Stimulated activated CD8-positive, alpha-beta memory T cell treated with anti-CD3 and anti-CD28 coated beads, Interleukin-2, amount 100 ng/mL, for 48 hours (primary cell): ENCODE measurements at places on chromosomes 2 and 18.

DNA sequence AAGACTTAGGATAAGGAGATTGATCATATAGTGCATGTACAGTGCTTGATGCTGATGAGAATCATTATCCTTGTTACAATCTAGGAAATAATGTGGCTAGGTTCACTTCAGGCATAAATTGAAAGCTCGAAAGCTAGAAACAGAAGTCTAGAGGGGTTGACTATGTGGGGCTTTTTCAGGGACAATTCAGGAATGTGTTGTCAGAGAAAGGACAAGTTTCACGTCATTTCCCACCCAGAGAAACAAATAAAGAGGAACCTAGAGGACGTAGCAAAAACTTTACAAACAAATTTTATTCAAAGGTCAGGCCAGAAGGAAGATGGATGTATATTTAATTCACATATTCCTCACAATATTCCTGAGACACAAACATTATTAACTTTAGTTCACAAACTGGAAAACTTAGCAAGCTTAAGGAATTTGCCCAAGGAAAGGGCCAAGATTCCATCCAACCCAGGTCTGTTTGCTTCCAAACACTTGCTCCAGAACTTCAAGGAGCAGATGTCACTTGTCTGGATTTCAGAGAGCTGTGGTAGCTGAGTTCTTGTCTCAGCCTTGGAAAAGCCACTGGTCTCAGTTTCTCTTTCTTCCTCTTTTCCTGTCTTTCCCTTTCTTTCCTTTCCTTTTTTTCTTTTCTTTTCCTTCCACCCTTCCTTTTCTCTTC, 7.4 kb downstream of the CYRIA start:
- DNase-seq: no peak

DNA sequence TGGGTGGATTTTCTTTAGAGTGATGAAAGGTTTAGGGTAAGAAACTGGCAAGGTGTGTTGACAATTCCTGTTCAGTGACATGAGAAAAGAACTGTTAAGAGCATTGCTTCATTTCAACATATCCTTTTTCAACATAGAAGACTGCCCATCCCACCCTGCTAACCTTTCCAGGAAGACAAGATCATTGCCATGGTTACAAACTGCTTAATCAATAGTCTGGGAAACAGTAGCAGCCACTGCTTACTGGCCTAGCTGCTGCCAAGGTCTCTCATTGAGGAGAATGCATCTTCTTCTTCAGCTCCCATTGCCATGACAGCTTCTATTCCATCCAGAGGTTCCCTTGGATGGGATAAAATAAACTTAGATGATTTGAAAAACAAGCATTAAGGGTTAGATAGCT, 212.1 kb downstream of the LRRTM1 start:
- DNase-seq: no peak

DNA sequence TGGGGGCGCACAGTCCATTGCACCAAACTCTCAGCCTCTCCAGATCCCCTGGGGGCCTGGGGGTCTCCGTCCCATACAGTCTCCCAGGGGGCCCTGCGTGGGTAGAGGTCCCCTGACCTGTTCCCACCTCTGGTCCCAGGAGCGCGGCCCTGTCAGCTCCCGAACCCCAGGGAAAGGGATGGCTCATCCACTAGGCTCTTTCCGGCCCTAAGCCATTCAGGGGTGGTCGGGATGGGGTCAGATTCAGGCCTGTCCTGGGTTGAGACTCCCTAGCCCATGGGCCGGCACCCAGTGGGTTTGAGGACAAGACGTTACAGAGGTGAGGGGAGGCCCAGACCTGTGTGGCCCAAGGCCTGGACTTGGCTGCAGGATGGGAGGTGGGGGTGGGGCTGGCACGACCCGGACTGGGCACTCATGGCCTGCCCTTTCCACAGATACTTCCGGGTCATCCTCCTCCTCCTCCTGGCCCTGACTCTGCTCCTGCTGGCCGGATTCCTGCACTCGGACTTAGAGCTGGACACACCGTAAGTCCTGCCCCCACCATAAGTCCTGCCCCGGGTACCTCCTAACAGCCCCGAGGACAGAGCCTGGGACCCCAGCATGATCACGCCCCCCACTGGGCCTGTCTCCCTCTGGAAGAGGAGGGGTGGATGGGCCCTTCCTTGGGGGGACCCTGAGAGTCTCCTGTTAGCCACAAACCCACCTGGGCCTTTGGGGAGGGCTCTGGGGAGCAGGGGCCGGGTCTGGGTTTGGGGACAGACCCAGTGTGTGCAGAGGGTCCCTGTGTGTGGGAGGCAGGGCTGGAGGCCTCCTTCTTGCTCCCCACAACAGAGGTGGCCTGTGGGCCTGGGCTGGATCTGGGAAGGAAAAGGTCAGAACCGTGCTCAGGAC, 10.1 kb upstream of the NEU4 start:
- no peak for DNase-seq

DNA sequence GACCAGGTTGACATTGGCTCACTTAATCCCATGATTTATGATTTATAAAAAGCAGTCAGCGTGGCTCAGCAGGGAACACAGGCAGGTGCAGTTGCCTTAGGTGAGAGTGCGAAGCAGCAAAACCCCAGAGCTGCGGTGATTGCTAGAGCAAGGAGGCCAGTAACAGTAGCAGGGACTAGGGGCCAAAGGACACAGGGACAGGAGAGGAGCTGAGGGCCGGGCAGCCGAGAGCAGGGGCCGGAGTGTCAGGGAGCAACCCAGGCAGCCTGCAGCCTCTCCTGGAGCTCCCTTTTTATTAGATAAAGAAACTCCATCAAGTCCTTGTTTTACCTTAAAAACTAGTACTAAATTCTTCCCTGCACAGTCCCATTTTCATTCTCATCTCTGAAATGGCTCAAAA, 4.3 kb downstream of the MC2R start:
- DNase-seq: no peak

GRCh38 chr2:234146087-234146826, 95.8 kb downstream of the SPP2 start:
- DNase-seq: no peak

- no peak for DNase-seq
Observed at GRCh38 chr2:142462306-142462705, 331.5 kb upstream of the LRP1B start.

- DNase-seq: no peak
Observed at GRCh38 chr2:187500585-187501359, 52.7 kb upstream of the CALCRL start.
